ENCODE measurements at places on chromosomes 2 and 18.

- no peak for DNase-seq
These were observed 42.3 kb downstream of the FAM124B start for GRCh38 chr2:224359569-224359968.

DNA sequence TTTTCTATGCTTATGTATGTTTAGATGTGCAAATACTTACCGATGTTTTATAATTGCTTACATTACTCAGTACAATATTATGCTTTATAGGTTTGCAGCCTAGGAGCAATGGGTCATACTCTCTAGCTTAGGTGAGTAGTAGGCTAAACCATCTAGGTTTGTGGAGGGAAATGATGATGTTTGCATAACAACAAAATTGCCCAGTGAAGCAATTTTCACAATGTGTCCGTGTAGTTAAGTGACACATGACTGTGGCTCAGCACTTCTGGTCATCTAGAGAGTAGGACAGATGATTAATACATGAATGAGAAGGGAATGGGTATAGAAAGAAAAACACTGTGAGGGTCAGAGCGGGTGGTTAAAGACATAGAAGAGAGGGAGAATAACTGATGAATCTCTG, 2116.2 kb upstream of the PIK3C3 start:
- DNase-seq: no peak

GRCh38 chr18:55422456-55423180, 165.4 kb downstream of the TCF4 start:
- no peak for DNase-seq

GRCh38 chr2:199806179-199806578, 44.8 kb downstream of the FTCDNL1 start:
- no peak for DNase-seq

DNA sequence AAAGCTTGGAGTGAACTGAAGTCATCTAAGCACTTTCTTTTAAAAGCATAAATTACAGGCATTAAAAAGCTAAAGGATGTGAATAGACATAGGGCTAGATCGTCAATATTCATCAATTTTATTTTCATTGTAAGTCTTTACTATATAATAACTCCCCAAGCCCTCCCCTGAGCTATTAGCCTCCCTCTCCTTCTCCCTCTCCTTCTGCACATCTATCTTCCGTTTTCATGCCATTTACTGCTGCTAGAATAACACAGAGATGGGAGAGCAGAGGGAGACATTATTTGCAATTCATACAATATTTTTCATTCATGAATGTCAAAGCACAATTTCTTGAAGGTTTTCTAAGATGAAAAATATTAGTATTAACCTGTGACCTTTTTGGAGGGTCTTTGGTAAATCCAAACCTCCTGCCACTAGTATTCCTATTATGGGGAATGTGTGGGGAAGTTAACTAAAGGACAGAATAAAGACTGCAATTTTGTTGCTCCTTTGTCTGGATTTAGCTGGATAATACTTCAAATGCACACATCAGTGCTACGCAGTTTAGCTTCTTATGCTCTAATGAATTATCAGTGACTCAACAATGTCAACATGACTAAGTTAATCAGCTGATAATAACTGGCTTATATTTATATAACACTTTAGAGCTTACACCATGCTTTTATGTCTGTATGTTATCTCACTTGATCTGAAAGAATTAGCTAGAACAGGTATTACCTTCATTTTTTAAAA, 28.2 kb upstream of the MFF start:
- no peak for DNase-seq

- no peak for DNase-seq
These were observed 74.1 kb downstream of the EMX1 start for GRCh38 chr2:72991439-72991725.

DNA sequence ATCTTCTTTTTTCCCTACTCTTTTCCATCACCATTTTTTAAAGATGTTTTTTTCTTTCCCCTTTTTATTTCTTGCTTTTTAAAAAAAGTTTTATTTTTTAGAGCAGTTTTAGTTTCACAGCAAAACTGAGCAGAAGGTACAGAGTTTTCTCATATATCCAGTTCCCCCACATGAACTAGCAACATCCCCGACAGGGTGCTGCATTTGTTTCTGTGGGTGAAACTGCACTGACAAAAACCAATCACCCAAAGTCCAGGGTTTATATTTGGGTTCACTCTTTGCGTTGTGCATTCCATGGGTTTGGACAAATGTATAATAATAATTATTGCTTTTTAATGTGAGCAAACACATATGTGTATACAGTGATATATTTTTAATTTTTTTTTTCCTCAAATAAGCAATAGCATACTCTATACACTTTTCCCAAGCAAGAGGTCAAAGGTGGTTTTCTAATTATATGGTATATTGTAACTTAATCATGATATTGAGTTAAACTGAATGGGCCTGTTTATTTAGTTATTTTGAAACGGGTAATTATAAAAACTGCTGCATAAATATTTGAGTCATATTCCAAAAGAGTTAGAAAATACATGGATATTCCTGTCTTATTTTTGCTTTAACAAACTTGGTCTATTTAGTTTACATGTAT, 50.3 kb downstream of the NCK2 start:
- no peak for DNase-seq

- DNase-seq: no peak
These were observed 128.2 kb upstream of the DNAJC10 start for GRCh38 chr2:182587831-182588230.

GRCh38 chr2:235756491-235756890, 262.6 kb downstream of the AGAP1 start:
- no peak for DNase-seq

DNA sequence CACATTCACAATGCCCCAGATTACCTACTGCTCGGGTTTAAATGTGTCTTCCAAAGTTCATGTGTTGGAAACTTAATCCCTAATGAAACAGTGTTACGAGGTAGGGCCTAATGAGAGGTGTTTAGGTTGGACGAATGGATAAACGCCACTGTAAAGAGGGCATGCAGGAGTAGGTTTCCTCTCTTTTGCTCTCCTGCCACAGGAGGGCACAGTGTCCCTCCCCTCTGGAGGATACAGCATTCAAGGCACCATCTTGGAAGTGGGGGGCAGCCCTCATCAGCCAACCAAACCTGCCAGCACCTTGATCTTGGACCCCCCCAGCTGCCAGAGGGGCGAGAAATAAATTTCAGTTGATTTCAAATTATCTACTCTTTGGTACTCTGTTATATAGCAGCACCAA, 103.5 kb downstream of the TSHZ1 start:
- DNase-seq: no peak

- DNase-seq: no peak
These were observed 33.1 kb upstream of the DYNAP start for GRCh38 chr18:54557958-54558357.

- DNase-seq: no peak
These were observed 150.4 kb downstream of the ZFP36L2 start for GRCh38 chr2:43075811-43076585.

DNA sequence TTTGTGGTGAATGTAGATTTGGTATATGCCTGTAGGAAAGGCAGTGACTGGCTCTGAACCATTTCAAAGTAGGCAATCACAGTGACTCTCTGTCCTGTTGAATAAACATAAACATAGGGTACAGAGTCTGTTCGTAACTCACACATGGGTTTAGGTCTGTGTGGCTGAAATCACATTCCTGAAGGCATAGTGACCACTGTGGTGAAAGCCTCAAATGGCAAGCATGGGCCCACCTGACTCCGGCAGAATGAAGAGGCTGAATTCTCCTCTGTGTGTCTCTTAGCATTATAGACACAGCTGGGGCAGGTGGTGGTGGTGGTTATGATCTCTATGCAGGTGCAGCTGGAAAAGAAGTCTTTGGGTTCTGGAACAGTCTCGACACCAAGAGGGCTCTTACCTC, 61.2 kb downstream of the ITGA6 start:
- DNase-seq: no peak

DNA sequence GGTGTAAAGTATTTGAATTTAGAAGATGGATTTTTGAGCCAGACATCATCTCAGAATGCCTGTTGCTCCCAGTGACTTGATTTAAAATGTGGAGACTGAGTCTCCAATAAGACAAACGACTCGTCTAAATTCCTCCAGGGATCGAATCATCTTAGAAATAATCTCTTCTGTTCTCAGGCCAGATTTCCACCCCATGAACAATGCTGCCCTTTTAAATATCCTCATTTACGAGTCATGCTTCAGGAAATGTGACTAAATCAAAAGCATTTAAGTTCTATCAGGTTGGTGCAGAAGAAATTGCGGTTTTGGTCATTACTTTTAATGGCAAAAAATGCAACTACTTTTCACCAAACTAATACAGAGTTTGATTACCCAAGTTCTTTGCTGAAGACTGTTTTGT, 684.6 kb upstream of the SOX11 start:
- DNase-seq: no peak

GRCh38 chr2:12982149-12982584, 265.4 kb downstream of the TRIB2 start:
- DNase-seq: no peak

GRCh38 chr2:24439280-24439970, 51.6 kb upstream of the NCOA1 start:
- no peak for DNase-seq

- no peak for DNase-seq
These were observed 99.6 kb downstream of the SGPP2 start for GRCh38 chr2:222523783-222524544.

DNA sequence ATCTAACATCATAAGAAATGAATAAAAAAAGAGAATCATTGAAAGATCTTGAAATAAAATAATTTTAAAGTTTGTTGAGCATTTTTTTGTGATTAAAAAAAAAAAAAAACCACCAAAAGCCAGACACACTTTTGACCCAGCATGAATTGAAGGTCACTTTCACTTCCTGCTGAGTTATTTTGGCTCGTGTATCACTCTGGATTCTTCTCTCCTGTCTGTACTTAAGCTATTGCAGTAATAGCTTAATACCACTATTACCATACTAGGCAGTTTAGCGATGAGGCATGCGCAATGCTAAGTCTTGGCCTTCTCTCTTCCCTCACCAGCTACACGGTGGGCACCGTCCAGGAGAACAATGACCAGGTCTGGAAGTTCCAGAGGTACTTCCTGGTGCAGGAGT, 54.5 kb upstream of the SPP2 start:
- no peak for DNase-seq

DNA sequence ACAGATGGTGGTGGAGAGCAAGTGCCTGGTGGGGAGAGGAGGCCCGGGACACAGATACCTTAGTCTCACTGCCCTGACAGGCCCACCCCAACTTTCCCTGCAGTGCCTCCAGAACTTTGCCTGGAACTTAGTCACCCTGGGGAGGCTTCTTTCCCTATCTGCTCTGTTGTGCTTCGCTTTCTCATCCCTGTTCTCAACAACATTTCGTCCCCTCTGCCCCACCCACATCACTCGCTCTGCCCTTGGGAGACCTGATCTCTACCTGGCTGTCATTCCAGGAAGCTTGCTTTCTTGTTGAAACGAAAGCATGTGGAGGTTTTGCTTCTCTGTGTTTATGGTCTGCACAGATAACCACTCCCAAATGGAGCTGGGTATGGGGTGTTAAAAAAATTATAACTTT, 93.8 kb downstream of the PRKCE start:
- no peak for DNase-seq

DNA sequence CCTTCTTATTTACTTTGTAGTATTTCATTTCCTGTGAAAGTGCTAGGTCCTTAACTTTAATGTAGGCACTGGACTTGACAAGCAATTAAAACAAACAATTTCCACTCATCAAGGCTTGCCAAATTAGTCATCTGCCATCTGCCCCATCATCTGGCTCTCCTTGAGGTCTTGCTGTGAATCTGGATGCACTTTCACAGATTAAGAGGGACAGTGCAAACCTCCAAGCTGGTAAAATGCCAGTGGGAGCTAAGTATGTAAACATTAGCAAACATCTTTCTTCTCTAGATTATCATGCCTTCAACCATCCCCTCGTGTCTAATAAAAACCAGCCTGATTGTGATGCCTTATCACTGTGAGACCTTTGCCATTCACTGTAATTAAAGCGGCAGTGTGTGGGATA, 402.9 kb downstream of the ERBB4 start:
- DNase-seq: no peak

DNA sequence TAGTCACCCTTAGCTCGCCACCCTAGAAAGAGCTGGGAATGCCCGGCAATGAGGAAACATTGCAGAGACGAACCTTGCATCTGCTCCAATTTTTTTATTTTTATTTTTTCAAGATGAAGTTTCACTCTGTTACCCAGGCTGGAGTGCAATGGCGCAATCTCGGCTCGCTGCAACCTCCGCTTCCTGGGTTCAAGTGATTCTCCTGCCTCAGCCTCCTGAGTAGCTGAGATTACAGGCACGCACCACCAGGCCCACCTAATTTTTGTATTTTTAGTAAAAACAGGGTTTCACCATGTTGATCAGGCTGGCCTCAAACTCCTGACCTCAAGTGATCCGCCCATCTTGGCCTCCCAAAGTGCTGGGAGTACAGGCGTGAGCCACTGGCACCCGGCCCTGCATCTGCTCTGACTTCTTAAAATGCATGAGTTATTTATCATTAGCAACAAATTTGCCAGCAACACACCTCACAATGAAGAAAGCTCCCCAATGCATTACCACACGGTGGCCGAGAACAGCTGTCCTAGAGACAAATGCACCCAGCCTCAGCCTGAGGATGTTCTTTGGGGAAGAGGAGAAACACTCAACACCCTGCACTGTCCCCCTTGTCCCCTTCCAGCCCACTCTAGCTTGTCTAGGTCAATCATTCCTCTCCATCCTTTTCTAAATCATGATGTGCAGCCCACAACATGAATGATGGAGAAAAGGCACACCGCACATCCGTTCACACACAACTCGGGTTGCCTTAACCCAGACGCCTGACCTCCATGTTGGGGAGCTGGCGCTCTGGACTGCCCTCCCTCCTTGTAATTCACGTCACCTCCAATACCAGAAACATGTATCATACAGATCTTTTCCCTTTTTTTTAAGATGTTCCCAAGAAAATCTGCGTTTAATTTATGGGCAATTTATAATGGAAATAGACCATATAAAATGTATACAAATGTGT, 46.9 kb downstream of the TTC32 start:
- no peak for DNase-seq

DNA sequence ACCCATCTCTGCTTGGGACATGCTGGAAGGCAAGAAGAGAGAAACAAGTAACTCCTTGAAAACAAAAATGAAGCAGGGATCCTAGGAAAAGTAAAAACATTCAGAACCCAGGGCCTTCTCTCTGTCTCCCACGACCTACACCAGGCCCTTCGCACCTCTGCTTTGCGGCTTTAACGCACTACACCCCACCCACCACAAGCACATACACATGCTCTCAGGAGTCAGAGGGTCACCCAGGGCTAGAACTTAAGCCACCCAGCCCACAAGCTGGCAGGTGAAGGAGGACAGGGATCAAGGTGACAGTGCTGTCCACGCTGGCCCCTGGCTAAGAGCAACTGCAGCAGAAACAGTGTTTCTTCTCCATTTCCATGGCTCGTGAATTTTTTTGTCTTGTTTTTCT, 72.2 kb downstream of the BCL11A start:
- no peak for DNase-seq

GRCh38 chr2:78330193-78330592, 695.3 kb upstream of the REG3G start:
- DNase-seq: no peak

- DNase-seq: no peak
These were observed 663.3 kb upstream of the ACVR2A start for GRCh38 chr2:147181351-147182029.

GRCh38 chr2:20666304-20667150, at the start of gene GDF7:
TSS of gene GDF7 (plus strand) at chr2:20667144. CDS start at chr2:20667240, 96 bp downstream.
- no peak for DNase-seq

- no peak for DNase-seq
These were observed at the start of gene LCT for GRCh38 chr2:135836596-135837270. TSS of gene LCT (minus strand) at chr2:135837184. CDS start at chr2:135837169, 15 bp downstream.

GRCh38 chr2:5983511-5984272, 291.5 kb downstream of the SOX11 start:
- DNase-seq: no peak

Data from stimulated activated CD8-positive, alpha-beta memory T cell treated with anti-CD3 and anti-CD28 coated beads, Interleukin-4, amount 100 ng/mL, for 1 hour (primary cell).